ENCODE measurements at places on chromosomes 11 and 22.

GRCh38 chr11:88827018-88827676, 238.6 kb downstream of the GRM5 start:
- DNase-seq: no peak

GRCh38 chr22:49208768-49209252, 618.9 kb downstream of the BRD1 start:
- DNase-seq: peak; percentile 5

GRCh38 chr11:23959462-23959861, 537.4 kb upstream of the LUZP2 start:
- no peak for DNase-seq

- DNase-seq: no peak
These were observed 675.4 kb upstream of the ARHGAP42 start for GRCh38 chr11:100011697-100012096.

DNA sequence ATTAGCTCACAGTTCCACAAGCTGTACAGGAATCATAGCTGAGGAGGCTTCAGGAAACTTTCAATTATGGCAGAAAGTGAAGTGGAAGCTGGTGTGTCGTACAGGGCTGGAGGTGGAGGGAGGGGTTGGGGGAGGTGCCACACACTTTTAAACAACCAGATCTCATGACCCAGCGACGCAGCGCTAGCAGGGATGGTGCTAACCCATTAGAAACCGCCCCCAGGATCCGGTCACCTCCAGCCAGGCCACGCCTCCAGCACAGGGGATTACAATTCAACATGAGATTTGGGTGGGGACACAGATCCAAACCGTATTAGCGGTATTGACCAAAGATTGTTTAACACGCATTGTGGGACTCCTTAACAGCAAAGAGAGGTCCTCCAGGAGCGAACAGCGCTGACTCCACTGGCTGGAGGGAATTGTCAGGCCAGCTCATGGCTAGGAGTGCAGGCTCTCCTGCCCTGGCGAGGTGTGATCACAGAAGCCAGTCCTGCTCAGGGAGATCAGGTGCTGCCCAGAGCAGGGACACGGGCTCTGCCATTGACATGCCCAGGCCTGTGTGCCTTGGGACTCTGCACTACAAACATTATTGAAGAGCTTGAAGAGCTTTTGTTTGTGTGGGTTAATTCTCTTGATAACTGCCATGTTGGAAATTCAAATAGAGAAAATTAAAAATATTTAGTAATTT, 215.3 kb downstream of the TBC1D22A start:
- no peak for DNase-seq

DNA sequence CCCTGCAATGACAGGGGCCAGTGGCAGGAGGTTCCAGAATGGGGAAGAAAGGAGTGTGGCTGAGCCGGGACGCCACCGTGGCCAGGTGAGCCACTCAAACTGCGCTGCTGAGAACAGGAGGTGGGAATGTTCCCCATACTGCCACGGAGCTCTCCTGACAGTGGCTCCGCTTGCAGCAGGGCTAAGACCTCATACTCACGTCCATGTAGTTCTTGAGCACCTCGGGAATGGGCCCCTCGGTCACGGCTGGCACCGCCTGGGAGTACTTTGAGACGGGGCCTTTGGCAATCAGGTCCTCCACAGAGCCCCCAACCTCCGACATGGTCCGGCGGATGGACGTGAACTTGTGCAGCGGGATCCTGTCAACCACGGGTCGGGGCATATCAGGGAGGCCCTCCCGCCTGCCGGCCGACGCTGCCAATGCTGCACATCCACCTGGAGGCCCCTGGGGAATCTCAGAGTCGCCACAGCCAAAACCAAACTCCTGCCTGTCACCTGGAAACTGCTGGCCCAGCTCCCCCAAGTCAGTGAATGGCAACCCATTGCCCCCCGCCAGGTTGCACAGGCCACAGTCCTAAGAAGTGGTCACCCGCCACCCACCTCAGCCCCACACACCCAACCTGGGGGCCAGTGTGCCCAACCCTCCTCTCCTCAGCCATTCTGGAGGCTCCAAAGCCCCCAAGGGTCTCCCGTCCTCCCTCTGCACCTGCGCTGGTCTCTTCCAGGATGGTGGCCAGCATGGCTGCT, 2.4 kb downstream of the CTSD start:
- DNase-seq: no peak

GRCh38 chr11:70424765-70425344, 26.5 kb downstream of the CTTN start:
- DNase-seq: no peak

Measured in OCI-M1 (cell line).